Transverse colon (tissue), 4 donors: ENCODE measurements at places on chromosomes 13 and 19. TPM values are rescaled to one million over a fixed set of nuclear protein-coding genes. Genes with fewer than 3 reads are reported as not detected.

GRCh38 chr13:48643159-48643558 lies 10.6 kb upstream of the CYSLTR2 start:
- DNase-seq, result no peak

DNA sequence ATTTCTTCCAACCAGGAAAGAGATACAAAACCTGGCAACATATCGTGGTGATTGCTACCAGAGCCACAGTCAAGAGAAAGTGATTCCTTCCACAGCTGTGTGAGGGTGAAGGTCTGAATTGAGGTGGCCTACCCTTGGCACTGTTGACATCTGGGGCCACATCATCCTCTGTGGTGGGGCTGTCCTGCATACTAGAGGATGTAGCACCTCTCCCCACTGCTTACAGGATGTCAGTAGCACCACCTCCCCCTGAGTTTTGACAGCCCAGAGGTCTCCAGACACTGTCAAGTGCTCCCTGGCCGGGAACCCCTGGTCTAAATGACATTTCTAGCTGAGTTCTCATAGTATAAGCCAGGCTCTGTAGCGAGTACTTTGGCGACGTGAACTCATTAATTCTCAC lies 15.5 kb downstream of the PTGER1 start:
- DNase-seq, result no peak

- DNase-seq, result no peak
Observed at GRCh38 chr19:42284591-42285341, 15.7 kb downstream of the CIC start.

- DNase-seq, result no peak
Observed at GRCh38 chr13:21606796-21607195, 2.8 kb upstream of the MICU2 start.

DNA sequence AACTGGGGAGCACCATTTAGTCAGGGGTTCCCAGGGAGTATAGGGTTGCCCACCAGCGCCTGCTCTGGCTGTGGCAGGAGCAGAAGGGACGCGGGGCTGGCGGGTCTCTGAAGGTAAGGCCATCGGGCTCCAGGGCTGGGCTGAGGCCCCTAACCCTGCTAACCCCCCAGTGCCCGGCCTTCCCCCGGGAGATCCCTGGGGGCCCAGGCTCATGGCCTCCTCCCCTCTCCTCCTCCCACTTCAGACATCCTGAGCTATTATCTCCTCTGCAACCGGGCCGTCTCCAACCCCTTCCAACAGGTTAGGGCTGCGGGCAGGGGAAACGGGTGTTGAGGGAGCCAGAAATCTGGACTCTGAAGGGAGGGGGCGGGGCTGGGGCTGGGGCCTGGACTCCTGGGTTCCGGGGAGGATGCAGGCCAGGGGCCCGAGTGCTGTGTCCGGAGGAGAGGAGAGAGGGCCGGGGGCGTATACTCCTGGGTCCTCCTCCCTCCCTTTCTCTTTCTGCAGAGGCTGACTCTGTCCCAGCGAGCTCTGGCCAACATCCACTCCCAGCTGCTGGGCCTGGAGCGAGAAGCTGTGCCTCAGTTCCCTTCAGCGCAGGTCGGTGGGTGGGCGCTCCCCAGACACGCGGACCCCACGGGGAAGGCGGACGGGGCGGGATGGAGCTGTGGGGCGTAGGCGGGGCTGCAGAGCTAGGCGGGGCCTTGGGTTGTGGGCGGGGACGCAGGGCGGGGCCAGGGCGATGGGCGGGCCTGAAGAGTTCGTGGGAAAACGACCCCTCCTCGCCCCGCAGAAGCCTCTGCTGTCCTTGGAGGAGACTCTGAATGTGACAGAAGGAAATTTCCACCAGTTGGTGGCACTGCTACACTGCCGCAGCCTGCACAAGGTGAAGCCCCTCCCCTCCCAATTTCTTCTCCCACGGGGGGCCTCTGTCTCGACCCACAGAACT lies 15.3 kb downstream of the TTYH1 start:
- DNase-seq, result peak; percentile 37

GRCh38 chr19:35154525-35155406 lies at the start of gene FXYD5:
TSS of gene FXYD5 (plus strand) at chr19:35154735. CDS start at chr19:35155551, 816 bp downstream.
- peak; percentile 77 for DNase-seq

LIM2 gene
- not detected for total RNA-seq
